NT2/D1 (cell line): ENCODE measurements at places on chromosomes 7 and 10.

- DNase-seq, result no peak
Observed at GRCh38 chr7:112819536-112819935, 29.3 kb upstream of the TMEM168 start.

GRCh38 chr7:51980812-51981211 lies 664.2 kb upstream of the COBL start:
- no peak for DNase-seq

- DNase-seq, result no peak
Observed at GRCh38 chr7:30330134-30331111, 46.0 kb downstream of the ZNRF2 start.

DNA sequence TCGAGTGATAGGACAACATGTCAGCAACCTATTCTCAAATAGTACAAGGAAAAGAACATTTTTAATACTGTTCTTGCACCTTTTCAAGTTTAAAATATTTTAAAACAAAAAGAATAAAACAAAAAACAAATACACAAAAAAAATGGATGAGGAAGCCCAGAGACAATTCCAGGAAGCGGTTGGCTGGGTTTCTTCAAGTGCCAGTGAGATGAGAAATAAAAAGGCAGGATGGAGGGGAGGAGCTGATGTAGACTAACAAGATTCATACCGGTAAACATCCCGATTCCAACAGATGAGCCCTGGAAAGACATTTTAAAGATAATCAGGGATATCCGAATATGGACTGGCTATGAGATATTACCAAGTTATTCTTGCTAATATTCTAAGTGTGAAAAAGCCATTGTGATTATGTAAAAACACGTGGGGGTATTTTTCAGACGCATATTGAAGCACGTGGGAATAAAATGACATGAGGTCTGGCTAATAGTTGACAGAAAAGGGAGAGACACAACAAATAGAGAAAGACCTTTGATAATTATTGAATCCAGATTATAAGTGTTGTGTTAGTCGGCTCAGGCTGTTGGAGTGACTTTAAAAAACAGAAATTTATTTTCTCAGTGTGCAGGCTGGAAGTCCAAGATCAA lies 101.3 kb upstream of the LRRC4 start:
- DNase-seq, result no peak

DNA sequence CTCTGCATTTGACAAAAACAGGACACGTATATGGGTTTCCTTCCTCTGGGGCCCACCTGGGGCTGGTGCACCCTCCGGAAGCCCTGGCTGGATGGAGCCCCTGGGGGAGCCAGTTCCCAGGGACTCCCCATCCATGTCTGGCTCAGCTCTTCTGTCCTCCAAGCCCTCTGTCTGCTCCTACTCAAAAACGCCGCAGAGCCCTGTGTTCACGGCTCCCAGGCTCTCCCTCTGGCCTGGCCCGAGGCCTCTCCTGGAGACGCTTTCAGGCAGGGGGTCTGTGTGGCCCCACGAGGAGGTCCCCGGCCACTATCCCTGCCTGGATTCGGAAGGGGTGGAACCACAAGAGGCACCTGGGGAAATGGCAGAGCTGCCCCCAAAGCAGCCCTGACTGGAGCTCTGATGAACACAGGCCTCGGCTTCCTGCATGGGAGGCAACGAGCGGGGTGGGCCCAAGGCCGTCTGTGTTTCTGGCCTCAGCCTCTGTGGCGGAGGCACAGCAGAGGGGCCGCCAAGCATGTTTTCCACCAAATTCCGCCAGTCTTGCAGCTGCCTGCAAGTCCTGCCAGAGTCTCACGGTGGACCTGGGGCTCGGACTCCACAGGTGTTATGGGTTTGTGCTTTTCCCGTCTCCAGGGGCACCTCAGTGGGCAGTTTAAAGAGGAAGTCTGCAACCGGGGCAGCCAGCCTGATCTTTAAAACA lies 22.6 kb upstream of the INPP5A start:
- DNase-seq, result no peak

DNA sequence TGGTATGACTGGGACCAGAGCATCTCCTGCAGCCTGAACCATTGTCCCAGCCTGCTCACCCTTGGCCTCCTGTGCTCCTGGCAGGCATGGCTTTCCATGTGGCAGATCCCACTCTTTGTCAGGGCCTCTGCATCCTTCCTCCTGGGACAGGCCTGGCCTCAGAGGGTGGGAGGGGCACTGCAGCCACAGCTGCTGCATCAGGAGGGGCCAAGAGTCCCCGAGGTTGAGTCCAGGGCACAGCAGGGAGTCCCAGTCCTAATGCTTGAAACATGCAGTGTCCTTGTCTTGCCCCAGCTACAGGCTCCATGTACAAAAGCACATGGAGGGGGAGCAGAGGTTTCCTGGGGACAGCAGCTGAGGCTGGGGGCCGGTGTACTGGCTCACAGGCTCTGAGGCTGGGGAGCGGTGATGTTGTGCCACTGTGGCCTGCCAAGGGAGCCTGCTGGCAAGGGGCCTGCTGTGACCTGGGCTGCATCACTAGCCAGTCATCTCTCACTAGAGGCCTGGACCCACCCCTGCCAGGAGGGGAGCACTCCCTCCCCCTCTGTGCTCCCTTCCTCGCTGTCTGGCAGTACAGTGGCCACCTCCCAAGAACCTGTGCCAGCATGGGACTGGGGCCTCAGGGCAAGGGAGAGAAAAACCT lies 144.8 kb downstream of the ZNF248 start:
- no peak for DNase-seq

DNA sequence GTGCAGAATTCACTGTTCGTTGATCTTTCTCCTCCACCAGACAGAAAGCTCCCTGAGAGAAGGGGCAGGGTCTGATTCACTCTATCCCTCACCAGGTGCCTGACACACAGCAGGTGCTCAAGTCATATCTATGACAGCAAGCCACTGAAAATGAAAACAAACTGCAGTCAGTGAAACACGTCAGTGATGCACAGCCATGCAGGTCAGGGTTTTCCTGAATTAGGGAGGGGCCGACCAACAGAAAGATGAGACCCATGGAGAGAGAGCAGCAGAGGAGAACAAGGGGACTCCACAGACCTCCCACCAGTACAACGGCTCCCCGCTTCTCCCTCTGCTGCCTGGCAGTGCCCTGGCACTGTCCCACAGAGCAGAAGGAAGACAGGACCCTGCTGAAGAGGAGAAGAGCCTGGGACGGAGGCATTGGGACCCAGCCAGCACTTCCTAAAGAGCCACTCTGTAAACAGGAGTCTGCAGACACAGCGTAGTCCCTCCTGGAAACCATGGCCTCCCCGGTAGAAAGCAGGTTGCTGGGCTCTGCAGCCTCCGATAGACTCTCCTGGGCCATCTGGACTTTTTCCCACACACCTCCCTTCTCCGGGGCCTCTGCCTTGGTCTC lies 50.3 kb downstream of the FAM53B start:
- DNase-seq, result no peak

DNA sequence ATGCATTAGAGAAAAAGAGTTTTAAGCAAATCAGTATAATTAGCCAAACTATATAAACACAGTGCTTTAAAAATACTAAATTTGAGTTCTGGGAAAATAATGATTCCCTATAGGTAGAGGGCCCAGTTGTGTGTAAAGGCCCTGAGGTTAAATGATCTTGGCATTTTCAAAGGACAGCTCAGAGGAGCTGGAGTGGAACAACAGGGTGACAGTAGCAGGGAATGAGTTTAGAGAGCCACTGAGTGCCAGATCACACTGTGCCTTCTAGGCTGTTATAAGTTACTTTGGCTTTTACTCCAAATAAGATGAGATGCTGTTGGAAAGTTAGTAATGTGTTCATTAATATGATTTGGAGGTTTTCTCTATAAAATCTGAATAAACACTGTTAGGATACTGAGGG lies 34.6 kb downstream of the VWDE start:
- DNase-seq, result no peak
